ENCODE measurements at places on chromosomes 12 and 14.

DNA sequence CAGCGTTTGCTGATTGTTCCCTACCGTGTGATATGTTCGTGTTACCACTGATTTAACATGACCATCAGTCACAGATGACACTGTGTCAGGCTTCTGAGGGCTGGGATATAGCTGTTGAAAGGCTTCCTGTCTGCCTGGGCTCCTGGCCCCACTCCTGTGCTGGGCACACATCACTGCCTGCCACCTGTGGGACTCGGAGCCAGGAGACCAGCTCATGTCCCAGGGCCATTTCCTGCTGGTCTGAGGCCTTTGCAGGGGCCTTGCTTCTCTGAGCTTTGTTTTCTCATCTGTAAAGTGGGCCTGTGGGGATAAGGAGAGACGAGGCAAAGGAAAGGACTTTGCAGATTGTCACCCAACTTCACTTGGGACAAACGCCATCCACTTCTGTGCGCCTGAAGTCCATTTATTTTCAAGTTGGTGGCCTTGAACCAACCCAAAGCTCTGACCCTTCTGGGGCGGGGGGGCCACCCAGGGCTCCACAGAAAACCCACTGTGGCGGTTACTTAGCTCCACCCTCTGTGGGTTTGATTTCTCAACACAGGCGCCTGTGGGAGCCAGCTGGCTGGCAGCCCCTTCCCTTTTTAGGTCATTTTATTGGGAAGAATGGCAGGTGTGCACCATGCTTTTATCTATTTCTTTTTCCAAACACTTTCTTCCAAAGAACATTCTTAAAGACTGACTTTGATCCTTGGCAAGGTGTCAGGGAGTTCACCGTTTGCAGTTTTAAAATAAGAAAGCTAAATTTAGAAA lies 54.1 kb downstream of the BEGAIN start:
- no peak for DNase-seq

DNA sequence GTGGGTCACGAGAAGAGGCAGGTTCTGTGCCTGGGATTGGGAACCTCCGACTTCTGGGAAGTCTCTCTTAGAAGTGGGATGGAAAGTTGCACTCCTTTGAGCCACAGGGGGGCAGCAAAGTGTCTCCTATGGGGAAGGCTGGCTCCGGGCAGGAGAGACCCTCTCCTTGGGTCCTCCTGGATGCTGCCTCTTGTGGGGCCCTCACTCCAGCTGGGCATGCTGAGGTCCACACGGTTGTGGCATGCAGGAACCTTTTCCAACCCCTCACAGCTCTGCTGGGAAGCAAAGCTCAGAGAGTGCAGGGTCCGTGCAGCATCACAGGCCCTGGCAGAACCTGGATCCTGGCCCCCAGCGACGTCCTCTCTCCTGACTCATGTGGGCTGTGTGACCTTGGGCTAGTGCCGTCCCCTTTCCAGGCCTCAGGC lies 17.4 kb downstream of the SDSL start:
- DNase-seq, result no peak

GRCh38 chr12:132399092-132400010 lies 70.0 kb upstream of the GALNT9 start:
- DNase-seq, result no peak

DNA sequence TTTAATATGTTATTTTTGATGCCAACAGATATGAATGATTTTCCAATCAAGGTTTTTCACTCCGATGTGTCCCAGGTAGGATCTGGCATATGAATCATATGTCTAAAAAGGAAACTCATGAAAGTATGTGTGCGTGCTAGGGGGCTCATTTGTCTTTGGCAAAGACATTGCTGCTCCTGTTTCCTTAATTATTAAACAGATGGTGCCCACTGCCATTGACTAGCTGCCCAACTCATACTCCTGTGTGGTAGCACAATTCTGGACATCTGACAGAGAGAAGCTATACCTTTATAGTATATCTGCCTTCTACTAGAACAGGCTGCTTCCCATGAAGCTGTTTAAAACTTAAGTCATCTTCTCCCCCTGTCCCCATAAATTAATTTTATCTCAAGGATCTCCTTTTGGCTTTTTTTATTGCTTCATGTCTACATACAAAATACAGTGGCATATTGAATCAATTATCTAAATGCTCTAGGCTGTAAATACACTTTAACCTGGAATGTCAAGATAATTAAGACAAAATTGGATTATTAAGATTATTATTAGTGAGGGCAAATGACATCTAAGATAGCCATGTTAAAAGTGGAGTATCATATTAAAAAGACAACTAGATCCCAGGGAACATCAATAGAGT lies 1.4 kb upstream of the PDE3A start:
- DNase-seq, result no peak

All from NCI-H1436 treated with DMSO at 0.1 percent for 48 hours (cell line).